ENCODE measurements at places on chromosomes 7 and 10.

GRCh38 chr7:105849122-105849855 is 27.1 kb downstream of the ATXN7L1 start:
- no peak for DNase-seq

- no peak for DNase-seq
Observed at GRCh38 chr10:25107756-25108155, 67.0 kb upstream of the GPR158 start.

DNA sequence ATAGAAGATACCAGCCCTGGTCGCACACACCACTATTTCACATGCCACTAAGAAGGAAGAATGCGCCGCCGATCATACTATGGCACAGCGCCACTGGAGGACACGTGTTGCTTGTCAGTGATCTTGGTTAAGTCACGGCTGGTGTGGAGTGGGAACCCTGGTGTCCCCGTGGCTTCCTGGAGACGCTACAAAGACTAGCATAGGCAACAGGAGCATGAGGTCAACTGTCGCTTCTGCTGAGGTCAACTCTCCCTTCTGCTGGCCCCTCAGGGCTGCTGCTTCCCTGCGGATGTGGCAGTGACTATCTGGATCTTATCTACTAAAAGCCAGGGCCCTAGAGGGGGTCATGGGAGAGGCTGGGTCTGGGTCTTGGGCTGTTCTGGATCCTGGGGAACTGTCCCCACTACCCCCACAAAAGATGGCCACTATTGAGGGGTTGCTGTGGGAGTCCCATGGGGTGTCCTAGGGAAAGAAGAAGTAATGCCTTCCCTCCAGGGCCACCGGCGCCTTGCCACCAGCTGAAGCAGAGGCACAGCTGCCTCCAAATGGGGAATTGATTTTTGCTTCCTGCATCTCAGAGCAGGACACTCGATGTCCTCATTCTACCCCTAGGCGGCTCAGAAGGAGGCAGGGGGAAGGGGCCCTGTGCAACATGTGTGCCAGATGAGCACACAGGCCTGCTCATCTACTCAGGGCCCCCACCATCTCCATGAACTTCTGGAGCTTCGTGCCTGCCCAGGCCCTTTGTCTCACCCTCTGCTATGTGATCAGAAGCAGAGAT is 76.6 kb upstream of the PPIF start:
- DNase-seq, result no peak

GRCh38 chr7:98294798-98295382 is 13.4 kb downstream of the BRI3 start:
- peak; percentile 60 for DNase-seq

DNA sequence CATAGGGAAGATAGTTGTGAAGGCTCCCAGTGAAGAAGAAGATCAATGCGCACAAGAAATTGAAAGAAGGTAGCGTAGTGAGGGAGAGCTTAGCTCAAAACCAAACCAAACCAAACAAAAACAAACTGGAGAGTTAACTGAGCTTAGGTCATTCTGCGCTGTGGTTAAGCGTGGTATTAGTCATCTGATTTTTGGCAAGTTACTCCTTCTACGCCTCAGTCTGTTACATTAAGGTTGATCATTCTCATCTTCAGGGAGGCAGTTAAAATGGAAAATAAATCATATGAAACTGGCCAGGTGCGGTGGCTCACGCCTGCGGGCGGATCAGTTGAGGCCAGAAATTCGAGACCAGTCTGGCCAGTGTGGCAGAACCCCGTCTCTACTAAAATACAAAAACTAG is 259.7 kb downstream of the EXOC4 start:
- DNase-seq, result no peak

DNA sequence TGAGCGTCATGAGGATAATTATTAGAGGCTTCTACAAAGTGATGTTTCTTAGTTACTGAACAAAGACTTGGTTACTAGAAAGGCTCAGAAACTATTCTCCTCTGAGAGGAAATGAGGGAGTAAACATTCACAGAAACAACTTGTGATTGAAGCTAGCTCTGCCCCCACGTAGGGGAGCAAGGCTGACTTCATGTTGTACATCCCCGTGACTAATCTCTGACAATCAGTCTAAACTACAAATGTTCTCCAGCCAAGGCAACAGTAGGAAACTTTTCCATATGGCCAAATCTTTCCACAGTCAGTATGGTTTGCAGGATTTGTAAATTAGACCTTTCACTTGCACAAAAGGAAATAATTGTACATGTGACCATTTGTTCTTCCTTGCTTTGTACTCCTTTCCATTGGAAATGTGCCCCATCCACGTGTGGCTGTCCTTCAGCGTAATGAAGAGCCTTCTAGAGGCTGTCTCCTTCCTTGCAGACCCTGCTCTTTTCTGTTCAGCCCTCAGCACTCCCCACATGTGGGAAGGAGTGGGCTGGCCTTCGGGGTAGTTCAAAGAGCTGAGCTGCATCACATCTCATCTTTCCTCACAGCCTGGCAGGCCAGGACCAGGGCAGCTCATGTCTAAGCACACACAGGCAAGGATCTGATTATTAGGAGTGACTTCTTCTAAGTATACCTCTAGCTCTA is 93.5 kb downstream of the PCGF5 start:
- no peak for DNase-seq

GRCh38 chr7:112136271-112137008 is 69.8 kb downstream of the DOCK4 start:
- no peak for DNase-seq

DNA sequence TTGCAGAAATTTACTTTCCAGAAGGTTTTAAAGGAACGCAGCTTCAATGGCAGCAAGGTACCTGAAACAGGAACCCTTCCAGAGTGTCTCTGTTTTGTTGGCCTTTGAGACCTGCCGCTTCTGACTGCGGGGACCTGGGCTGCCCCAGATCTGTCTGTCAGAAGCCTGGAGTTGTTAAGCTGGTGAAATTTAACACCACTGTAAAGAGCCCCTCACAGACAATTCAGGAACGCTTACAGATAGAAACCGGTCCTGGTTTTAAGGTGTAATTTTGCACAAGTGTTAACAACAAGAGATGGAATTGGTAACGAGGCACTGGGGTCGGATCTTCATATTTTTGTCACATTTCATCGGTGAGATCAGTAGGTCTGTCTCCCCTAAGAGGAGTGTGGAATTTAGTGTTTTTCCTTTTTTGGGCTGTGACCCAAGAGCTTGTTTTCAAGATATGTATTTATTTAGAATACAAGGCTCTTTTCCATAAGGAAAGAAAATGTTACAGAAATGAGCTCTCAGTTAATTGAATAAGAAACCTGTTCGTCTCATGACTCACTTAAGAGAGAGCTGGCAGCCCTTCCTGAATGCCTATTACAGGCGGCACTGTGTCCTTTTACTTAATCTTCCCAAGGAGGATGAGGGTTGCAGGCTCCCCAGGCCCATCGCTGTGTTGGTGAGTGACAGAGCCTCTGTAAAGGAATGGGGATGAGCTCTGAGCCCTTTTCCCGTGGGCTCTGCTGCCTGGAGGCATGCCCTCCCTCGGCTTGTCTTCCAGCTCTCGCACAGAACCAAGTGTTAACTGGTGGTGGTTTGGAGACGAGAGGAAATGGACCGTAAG is 168.7 kb downstream of the CUX1 start:
- DNase-seq, result no peak

DNA sequence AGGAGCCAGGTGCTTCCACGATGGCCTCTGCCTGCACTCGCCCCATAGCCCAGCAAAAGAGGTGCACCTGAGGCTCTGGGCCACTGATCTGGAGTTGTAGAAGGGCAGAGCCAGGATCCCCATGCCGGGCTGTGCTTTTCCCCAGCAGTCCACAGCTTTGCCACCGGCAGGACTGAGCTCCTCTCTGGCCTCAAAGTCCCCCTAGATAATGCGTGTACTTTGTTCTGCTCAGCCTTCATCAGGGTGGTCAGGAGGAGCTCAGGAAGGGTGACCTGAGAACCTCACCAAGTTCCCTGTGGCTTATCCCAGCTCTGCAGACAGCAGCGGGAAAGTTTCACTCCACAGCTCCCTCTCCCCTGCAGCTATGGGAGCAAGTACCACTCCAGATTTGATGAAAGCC is 27.9 kb upstream of the UNC5B start:
- DNase-seq, result no peak

GRCh38 chr7:35828817-35829216 is 28.0 kb downstream of the SEPTIN7 start:
- no peak for DNase-seq

DNA sequence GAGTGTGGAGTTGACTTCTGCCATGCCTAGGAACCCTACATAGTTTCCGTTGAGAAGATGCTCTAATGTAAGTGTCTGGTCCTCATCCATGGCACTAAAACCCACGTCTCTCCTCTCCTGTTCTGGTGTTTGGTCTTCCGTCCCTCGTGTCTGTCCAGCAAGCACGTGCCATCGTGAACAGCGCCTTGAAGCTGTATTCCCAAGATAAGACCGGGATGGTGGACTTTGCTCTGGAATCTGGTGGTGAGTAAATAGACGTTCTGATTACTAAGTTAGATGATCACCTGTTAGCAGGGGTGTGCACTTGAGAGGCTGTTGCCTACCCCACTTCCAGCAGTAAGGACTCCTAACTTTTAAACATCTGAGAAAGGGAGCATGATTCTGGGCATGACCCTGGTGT is 15.1 kb upstream of the GET4 start:
- no peak for DNase-seq

GRCh38 chr7:29806208-29806994 is at the start of gene WIPF3:
TSS of gene WIPF3 (plus strand) at chr7:29806508. CDS start at chr7:29834725, 28,217 bp downstream.
- no peak for DNase-seq

DNA sequence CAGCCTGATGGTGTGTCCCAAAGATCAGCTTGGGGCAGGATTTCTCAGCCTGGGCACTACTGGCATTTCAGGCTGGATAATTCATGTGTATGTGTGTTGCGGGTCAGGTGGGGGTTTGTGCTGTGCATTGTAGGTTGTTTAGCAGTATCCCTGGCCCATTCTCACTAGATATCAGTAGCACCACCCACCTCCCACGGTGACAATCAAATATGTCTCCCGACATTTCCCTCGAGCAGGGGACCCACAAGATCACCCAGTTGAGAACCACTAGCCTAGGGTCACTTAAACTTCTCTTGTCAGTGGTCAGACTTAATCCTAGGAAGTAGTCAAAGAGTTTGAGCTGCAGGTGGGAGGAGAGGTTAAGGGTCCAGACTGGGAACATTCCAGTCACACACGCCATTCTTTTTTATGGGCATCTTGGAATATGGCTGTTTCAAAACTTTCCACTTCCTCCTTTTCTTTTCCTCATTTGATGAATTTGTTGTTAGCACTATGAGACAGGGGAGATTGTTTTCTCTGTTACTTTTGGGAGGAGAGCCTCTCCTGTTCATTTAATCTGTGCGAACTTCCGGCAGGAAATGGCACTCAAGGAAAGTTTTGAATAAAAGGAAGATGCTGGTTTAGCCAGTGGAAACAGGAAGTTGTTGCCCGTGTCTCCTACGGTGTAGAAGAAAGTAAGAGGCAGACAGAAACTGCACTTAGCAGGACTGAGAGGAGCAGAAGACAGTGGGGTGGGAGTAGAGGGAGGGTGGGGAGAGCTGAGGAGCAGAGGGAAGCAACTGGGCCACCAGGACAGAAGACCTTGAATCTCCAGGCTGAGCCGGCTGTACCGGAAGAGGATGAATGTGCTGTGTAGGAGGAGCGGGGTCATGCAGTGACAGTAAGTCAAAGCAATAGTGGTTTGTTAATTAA is 17.6 kb upstream of the EXOC6 start:
- no peak for DNase-seq

GRCh38 chr7:157080111-157080730 is 58.5 kb upstream of the UBE3C start:
- no peak for DNase-seq

GRCh38 chr10:14385596-14386593 is 55.2 kb upstream of the FRMD4A start:
- peak; percentile 51 for DNase-seq

DNA sequence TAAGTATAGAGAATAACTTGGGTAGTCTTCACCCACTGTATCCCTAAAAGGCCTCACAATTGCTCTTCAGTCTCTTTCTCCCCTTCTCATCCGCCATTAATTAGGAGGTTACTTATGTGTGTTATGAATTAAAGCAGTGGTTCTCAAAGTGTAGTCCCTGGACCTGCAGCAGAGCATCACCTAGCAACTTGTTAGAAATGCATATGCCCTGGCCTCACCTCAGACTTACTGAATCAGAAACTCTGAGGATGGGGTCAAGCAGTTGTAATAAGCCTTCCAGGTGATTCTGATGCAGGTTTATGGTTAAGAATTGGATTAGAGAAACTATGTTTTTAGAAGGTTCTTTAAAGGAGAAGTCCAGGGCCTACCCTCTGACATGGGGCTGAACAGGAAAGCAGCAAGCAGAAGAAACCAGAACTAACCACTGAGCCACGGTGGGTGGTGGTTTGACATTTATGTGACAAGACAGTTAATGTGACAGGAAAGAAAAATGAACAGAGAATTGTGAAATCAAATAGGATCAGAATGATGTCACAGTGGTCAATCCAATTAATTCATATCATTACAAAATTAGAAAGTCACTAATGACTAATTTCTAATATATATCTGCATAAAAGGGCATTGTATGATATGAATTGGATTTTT is 37.6 kb downstream of the ENTPD1 start:
- DNase-seq, result no peak

- DNase-seq, result no peak
Observed at GRCh38 chr7:105975770-105976417, 12.8 kb downstream of the CDHR3 start.

DNA sequence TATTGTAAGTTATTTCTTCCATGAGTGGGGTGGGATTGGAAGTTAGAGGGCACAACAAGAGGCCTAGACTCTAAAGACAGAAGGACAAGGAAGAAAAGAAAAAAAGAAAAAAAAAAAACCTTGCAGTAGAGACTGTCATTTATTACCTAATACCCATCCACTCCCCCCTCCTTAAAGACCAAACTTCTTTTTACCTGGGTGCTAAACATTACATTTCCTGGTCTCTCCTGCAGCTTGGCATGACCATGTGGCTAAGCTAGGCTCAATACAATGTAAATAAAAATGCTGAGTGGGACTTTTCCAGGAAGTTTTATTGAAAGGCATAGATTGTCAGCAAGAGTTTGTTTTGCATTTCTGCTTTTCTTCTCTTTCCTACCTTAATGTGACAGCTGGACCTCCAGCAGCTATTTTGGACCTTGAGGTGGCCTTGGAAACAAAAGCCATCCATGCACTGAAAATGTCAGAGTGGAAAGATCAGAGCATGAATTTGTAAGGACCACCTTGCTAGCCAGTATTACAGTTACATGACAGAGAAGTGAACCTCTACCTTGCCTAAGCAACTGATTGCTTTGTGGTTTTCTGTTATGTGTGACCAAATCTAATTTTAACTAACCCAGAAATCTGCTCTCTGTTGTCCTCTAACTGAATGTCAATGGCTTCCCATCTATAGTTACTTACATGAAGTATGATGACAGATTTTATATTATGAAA is 81.3 kb upstream of the SFMBT2 start:
- DNase-seq, result no peak

DNA sequence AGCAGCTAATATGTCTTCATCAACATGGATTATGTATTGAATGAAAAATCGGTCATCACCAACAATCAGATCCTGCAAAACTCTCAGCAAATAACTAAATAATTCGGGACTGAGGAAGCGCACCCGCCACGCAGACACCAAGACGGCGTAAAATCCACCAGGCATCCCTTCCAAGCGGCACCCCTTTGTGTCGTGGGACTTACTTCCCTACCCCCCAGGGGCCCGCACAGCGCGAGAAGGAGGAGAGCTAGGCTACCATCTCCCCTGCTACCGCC is 721 bp downstream of the ARL3 start:
- no peak for DNase-seq

GRCh38 chr10:3099291-3100092 is 32.1 kb downstream of the PFKP start:
- DNase-seq, result no peak

- peak; percentile 84 for DNase-seq
Observed at GRCh38 chr7:28922624-28923331, 35.4 kb downstream of the TRIL start.
